ENCODE measurements at places on chromosomes 12 and 14.
A peak's percentile ranks its signal among the peaks of the same experiment; 100 is the strongest.

GRCh38 chr14:33455654-33456345 is 495.1 kb downstream of the EGLN3 start:
- DNase-seq: no peak

- DNase-seq: no peak
These were observed 238.5 kb upstream of the NAV3 start for GRCh38 chr12:77591959-77592743.

DNA sequence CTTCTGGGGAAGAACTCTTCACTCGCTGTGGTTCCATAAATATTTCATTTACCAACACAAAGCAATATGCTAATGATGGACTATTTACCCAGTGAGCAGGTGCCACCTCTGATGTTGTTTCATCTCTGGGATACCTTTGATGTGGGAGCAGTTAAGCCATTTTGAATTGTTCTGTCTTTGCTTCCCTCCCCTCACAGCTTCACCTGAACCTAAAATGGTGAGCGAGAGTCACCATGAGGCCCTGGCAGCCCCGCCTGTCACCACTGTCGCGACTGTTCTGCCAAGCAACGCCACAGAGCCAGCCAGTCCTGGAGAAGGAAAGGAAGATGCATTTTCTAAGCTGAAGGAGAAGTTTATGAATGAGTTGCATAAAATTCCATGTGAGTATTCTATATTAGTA is 352.7 kb downstream of the SYT1 start:
- no peak for DNase-seq

DNA sequence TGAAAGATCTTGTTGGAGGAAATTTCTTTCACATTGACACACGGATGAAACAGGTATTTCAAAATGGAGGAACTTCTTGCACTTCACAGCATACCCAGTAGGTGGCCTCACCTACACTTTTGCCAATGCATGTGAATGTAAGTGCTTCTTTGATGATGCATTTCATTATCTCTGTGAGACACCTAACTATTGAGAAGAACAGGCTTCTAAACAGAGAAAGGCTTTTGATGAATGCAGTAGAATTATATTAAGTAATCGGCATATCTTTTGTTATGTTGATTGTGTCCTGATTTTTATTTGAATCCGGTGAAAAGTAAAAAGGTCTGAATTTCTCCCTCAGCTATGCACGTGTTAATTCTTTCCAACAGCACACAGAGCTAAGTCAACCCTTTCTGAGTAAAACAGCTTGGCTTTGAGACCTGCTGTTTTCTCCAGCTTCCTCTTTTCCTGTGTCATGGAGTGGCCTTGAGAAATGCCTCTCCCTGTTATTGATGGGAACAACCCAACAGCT is 399.0 kb downstream of the NAV3 start:
- DNase-seq: peak; percentile 18

DNA sequence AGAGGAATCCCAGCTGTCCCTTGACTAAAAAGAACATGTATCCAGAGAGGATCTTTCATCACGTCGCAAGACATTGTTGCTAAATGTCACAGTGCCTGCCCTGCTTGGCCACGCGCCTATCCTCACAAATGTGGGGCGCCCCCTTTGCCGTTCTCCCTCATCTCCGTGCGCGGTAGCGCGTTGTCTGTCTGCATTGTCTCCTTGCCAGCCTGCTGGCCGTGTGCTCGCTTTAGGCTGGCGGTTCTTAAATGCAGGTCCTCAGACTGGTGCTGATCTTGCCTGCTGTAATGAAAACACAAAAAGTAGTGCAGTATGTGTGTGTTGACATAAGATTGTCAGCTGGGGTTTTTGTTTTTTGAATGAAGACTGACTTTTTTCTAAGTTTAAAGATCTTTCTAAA is 198.2 kb upstream of the RGS6 start:
- DNase-seq: no peak

- DNase-seq: no peak
These were observed 5.6 kb downstream of the SLC11A2 start for GRCh38 chr12:51020448-51021182.

- DNase-seq: no peak
These were observed 11.0 kb downstream of the FOXG1 start for GRCh38 chr14:28777471-28778137.

DNA sequence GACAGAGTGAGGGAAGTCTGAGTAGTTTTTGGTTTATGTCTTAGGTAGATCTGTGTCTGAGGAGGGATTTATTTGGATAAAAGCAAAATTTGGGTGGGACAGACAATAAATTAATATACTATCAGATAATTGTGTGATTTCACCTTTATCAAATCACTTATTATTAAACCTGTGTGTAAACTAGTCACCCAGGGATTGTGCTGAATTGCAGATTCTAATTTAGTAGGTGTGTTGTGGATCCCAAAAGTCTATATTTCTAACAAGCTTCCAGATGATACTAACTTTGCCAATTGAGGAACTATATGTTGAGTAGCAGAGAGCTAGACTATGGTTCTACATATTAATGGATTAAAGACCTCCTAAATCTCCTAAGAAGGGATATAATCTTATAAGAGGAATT is 978.5 kb upstream of the FBXO33 start:
- no peak for DNase-seq

DNA sequence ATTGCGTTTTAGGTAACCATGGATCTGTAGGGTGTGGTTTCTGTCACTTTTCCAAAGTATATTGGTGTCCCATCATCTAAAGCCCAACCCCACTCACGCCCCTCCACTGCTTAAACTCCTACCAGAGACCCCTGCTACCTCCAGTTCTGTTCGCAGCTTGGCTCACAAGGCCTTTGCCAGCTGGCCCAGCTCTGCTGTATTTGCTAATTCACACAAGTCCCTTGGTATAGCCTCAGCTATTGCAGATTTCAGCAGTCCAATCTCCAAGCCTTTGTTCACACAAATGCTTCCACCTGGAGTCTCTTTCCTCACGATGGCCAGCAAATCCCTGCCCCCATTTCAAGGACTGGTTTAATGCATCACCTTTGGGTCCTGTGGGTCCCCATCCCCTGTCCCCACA is 24.2 kb downstream of the ISCA2 start:
- no peak for DNase-seq

DNA sequence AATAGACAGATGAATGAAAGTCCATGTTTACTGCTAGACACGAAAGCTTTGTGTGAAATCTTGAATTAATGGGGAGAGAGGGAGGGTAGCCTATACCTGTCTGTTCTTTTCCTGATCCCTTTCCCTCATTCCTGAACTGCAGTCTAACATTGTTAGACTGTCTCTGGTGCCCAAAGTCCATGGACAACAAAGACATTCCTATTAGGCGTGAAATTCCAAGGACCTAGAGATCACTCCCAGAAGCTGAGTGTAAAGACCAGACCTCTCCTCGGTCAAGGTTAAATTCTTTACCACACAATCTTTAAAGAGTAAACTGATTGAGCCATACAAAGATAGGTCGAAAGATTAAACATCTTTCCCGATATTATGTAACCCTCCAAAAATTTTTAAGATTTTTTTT is 270.7 kb upstream of the GARIN2 start:
- DNase-seq: no peak

DNA sequence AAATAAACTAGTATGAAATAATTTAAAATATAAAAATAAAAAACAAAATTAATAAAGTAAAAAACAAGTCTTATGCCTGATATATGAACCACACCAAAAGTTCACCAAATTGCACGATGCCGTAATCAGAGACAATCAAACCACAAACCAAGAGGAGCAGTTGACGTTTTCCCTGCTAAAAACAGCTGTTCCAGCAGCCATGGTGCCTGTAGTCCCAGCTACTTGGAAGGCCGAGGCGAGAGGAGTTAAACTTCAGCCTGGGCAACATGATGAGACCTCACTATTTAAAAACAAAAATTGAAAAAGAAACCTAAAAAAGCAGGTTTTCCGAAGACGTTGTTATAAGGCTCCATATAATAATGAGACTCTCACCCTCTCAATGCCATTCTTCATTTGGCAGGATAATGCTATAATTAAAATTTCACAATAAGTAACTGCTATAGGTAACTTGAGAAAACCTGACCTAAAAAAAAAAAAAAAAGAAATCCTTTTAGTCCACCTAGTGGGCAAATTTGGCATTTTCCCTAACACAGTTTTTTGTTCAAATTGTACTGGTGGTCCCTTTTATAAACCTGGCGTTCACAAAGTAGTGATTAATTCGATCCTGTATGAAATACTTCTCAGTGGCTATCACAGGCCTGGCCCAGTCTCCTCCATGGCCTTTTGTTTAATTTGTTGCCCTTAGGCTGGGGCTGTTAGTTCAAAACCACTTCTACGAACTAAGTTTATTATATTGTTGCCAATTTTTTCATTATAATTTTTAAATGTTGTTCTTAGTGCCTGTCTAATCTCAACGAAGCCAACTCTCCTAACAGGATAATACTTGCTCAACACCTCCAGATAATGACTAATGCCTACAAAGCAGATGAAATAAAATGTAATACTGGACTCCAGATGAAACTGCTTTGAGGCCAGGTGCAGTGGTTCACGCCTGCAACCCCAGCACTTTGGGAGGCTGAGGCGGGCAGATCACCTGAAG is 62.1 kb downstream of the TNFAIP2 start:
- DNase-seq: no peak

DNA sequence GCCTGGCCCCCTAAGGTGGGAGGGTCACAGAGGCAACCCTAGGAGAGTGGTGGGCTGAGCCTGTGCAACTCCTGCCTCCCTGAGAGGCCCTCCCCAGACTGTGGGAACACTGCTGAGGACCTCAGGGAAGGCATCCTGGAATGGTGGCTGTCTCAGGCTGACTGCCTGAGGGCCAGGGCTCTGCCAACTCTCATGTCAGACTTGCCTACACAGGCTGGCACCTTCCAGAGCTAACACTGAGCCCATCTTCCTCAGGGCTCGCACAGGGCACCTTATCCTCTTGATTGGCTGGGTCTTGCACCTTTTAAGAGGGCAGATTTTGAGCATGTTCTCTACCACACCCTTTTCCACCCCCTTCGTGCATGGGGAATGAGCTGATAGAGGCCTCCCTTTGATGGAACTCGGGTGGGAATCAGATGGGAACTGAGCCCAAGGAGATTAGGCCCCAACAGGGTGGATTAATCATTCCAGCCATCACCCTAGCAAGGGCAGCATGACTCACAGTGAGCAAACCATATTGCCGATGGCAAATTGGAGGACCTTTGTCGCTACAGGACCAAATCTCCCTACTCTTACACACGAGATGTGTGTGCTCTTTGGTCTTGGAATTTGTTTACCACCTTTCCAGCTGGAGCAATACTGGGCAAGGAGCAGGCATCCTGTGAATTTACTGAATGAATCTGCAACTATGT is 702.8 kb downstream of the VRK1 start:
- no peak for DNase-seq

DNA sequence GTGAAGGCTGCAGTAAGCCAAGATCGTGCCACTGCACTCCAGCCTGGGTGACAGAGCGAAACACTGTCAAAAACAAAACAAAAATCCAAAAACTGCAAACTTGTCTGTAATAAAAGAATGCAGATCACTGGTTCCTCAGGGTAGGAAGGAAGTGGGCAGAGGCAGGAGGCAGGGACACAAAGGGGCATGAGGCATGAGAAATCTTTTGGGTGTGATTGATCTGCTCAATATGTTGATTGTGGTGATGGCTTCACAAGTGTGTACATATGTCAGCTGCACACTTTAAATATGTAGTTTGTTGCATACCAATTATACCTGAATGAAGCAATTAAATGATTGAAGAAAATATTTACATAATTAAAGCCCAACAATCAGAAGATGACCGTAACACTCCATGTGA is 117.6 kb downstream of the CMAS start:
- DNase-seq: no peak

GRCh38 chr14:41071351-41071750 is 535.3 kb upstream of the LRFN5 start:
- DNase-seq: no peak

DNA sequence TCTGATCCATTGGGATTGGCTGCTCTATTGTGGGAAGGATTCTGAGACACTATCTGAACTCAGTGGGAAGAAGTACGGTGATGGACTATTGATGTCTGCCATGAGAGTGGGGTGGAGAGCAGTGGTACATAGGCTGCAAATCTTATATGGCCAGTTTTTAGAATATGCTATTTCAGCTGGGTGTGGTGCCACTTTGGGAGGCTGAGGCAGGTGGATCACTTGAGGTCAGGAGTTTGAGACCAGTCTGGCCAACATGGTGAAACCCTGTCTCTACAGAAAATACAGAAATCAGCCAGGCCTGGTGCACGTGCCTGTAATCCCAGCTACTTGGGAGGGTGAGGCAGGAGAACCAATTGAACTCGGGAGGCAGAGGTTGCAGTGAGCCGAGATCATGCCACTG is 505.9 kb downstream of the MED13L start:
- no peak for DNase-seq

DNA sequence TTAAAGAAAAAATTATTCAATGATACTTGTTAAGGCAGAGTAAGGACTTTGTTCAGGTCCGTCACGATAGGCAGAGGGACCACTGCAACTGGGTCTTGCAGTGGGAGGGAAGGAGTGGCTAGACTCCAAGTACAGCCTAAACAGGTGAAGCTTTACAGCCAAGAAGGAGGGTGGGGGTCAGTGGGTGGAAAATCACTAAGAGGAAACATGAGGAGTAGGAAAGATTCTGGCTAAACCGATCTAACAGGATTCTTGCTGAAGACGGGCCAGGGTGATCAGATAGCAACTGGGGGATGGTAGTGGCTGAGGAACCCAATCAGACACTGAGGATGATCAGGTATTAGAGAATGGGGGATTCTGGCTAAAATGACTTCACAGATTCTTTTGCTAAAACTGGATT is 100.2 kb downstream of the TTC7B start:
- no peak for DNase-seq

GRCh38 chr12:8987163-8987562 is 2.2 kb upstream of the KLRG1 start:
- DNase-seq: no peak

DNA sequence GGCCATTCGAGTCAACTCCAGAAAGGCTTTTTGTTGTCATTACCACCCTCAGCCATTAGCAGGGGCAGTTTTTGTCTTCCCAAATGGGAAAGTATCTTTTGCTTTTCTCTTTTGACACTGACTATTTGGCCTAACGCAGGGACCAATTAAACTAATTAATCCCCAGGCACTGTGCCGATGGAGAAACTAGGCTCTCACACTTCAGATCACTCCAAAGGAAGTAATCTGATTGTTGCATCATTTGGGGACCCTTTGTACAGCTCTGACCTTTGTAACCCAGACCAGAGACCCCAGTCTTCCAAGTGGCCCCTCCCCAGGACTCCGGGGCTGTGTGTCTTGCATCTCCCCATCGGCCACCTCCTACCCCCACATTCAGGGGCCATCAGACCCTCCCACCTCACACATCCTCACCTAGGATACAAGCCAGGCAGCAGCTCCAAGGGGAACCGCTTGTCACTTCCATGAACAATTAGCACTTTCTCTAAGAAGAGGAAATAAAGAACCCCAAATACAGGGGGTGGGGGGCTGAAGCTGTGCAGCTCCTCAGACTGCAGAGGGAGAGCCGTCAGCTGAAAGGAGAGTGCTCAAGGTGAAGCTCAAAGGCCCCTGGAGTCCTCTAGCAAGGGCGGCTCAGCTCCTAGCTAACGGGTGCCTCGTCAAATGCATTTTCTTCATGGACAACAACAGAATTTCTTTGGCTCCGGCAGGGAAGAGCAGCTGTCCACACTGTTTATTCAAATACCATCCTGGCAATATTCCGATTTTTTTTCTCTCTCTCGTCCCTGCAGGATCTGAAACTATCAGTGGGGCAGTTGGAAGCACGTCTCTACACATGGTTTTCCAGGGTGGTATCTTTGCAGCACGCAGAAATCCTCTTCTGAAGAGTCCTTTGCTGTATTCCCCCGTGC is 64.3 kb upstream of the DIO3 start:
- DNase-seq: no peak

All from activated naive CD8-positive, alpha-beta T cell treated with anti-CD3 and anti-CD28 coated beads, Interleukin-2, amount 50 U/mL, for 24 hours (primary cell).